ENCODE measurements at places on chromosomes 7 and 10.

- DNase-seq: peak; percentile 43
Observed at GRCh38 chr7:76411626-76412025, 2.1 kb upstream of the SSC4D start.

DNA sequence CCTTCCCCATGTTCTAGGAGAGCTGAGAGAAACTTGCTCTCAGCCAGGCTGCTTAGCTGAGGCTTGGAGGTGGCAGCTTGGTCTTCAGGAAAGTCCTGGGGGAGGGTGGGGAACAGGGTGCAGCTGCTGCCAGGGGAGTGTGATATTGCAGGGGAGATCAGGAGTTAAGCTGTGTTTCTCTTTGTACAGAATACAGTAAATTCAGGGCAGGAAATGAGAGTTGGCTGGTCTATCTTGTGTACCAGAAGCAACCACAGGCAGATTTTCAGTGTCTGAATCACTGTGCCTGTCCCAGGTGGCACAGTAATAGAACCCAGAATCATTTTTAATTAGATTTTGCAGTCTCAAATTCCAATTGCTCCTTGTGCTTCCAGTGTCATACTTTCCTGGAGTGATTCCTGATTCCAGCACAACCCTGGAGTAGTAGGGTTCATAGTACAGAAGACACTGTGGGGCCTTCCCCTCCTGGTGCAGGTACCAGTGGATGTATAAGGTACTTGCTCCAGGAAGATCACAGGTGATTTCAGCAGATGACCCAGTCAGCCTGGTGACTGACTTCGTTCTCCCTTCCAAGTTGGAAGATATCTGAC, 94.0 kb upstream of the TARP start:
- DNase-seq: no peak

GRCh38 chr10:76315240-76315639, 883.8 kb downstream of the LRMDA start:
- DNase-seq: no peak

DNA sequence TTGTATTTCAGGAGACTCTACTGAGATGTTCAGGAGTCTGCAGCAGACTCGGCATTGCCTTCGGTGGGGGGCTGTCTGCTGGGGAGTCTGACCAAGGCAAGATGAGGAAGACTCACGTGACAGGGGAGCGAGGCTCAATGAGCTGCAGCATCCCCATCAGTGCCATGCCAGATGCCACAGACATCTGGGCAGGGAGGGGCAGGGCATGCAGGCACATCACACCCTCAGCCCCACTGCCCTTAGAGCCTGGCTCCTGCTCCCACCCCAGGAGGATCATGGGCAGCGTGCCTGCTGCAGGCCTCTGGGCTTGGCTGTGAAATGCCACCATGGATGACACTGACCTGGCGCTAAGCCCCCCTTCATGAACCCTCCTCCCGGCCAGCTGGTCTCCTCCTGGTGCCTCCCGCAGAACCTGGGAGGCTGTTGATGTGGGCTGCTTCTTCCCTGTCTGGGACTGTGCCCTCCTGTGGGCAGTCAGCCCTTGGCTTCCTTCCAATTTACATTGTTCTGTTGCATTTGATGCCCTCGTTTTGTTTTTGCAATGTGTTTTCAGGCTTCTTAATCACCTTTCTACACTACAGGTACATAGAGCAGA, 235.0 kb downstream of the PAXIP1 start:
- DNase-seq: no peak

DNA sequence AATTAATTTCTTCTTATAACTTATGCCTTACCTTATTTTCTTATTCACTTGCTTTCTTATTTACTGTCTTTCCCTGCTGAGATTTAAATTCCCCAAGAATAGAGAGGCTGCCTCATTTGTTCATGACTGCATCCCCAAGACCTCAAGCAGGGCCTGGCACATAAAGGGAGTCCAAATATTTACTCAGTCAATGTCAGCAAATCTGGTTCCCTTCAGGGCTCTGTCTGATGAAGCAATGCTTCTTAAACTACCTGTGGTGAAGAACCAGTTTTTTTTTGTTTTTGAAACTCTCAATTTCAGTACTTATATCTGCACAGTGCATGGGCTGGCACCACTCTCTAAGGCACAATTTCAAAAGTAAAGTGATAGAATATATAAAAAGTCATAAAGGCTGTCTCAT, 4.7 kb downstream of the ZNF239 start:
- no peak for DNase-seq

DNA sequence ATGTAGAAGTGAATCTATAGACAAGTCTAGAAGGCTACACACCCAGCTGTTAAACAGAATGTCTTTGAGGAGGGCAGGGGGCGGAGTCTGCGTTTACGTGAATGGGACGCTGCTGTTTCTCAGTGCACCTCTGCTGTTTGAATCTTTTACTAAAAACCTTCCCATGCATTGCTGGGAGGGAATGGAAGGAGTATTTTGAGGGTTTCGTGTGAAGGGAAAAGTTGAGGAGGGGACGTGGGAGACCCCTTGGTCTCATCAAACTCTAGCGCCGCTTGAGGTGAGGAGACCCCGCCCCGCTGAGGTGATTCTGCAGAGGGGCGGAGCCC, 492 bp upstream of the VCL start:
- peak; percentile 78 for DNase-seq
